Stimulated activated memory B cell treated with anti-CD40 and anti-IgM and Interleukin-4, amounts not matched to agents 10 μg/mL and 1 μg/mL and 100 μg/mL, for 72 hours (primary cell): ENCODE measurements at places on chromosomes 4 and X.

DNA sequence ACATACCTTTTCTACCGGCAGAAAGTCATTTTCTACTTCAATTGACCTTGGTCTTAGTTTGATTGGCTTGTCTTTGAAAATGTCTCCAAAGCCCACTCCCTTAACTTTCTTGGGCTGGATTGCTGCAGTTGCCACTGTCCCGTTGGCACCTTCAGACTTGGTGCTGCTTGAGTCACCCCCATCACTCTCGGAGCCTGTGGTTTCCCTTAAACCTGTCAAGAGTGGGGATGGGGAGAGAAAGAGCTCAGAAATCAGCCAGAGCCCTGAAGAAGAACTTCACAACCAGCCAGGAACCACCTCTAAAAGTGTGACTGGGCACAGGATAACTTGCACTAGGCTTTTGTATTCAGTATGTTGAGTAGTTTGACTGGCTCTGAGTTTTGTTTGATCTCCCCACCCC lies 168.5 kb upstream of the MAP3K15 start:
- no peak for ATAC-seq

DNA sequence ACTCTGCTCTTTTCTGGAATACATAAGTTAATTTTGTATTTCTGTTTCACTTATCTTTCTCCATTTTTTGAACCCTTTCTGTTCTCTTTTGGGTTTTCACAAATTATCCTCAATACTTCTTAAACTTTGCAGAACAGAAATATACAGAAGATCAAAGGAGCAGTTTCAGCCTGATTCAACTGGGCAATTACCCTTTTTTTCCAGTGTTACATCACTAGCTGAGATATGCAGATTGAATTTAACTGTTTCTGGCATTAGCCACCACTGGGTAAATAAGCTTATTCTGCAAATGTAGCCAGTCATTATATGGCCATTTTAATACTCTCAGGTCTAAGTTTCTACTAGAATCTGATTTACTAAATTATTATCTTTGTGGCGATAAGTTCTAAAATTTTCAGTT lies 66.9 kb upstream of the GRID2 start:
- no peak for ATAC-seq

GRCh38 chr4:59608466-59608865 lies 1591.7 kb upstream of the ADGRL3 start:
- ATAC-seq = no peak

DNA sequence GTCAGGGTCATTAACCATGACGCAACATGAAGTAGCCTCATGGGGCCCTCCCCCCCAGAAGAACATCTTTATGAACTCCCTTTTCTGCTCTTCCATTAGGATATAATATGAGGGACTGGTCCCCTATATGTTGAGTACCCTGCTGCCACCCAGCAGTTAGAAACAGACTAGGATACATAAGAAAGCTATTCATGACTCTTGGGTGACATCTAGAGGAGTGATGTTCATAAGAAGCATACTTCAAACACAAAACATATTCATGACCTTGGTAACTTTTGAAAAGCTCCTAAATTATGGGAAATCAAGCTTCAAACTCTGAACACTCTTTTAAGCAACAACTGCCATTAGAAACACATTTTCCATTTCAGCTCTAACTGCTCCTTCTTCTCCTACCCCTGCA lies 155.2 kb upstream of the SPIN4 start:
- no peak for ATAC-seq

GRCh38 chr4:39304651-39305050 lies 61.5 kb downstream of the RFC1 start:
- no peak for ATAC-seq

- ATAC-seq = no peak
Measured at GRCh38 chrX:39757971-39758370, 339.8 kb downstream of the BCOR start.

DNA sequence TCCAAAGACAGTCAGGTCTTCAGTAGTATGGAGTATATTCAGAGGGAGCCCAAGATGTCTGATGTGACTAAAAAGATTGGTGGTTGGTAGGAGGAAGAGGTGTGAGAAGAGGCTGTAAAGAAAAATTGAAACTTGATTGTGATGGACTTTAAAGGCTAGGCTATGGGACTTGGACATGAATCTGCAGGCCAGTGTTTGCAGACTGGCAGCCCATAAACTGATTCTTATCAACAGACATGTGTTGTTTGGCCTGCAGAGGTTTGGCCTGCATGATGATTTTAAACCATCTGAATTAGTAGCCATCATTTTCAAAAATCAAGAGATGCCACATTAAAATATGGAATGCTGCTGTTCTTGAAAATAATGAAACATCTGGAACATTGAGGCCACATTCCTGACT lies 5.4 kb upstream of the AR start:
- ATAC-seq = no peak

DNA sequence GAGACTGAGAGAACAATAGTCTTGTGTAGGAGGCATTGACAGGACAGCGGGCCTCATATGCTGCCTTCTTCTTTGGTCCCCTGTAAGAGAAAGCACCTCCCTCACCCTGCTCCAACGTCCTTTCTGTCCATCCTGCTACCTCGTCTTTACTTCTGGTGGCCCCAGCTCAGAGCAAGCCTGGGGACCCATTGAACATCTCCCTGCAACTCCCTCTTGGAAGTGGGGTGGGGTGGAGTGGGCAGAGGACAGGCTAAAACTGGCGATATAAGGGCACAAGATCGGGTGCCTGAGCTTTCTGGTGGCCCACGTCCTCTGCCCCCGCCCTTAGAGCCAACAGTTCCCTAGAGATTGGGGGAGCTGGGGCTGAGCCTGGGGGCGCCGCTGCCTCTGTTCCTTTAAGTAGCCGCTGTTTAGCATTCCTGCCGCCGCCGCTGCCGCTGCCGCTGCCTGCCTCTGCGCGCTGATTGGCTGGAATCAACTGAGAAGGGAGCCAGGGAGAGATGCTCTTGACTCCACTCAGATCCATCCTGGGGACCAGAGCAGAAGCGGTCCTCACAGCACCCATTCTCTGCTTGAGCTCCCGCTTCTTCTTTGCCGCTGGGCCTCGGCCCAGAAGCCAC lies at the start of gene DLG3:
DLG3 (plus strand) TSS at position 510 of the 620 bp plus-strand sequence. CDS start 367 bp downstream, outside the sequence.
- no peak for ATAC-seq

DNA sequence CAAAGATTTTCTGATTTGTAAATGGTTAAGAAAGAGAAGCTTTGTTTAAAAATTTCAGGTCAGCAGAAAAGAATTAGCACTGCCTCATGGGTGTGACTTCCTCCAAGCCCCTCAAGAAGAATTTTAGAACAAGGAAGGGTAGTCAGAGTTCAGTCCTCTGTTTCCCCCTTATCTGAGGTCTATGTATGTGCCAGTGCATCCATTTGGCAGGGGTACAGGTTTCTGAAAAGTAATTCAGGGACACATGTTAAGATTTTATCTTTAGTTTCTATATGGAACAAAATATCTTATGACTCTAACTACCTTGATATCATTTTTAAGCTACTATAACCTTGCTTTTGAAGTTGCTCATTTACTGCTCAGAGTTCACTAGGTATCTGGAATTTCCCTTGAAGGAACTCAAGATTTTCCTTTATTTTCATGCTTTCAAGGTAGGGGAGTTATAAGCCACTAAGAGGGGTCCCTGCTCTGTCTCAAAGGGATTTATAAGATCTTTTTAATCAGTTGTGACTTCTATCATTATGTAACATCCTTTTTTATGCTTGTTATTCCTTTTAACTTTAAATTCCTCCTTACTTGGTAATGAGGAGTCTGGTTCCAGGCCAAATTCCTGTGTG lies 24.4 kb upstream of the PLK4 start:
- no peak for ATAC-seq

DNA sequence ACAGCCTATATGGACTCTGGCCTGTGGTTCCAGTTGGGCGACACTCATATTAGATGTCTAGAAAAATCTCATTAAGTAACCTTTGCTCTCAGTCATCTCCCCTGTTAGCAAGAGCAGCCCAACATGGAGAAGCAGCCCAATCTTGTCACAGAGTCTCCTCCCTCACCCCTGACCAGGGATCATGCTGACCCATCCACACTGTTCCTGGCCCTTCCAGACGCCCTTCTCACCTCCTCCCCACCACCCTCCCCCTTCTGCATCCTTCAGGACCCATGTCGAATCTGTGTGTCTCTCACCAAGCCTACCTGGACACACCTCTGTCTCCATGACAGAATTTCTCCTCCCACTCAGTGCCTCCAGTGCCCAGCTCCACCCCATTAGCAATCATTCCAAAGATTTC lies 190.1 kb downstream of the STIM2 start:
- ATAC-seq = no peak

- no peak for ATAC-seq
Measured at GRCh38 chrX:39176105-39176504, 374.8 kb downstream of the MID1IP1 start.

DNA sequence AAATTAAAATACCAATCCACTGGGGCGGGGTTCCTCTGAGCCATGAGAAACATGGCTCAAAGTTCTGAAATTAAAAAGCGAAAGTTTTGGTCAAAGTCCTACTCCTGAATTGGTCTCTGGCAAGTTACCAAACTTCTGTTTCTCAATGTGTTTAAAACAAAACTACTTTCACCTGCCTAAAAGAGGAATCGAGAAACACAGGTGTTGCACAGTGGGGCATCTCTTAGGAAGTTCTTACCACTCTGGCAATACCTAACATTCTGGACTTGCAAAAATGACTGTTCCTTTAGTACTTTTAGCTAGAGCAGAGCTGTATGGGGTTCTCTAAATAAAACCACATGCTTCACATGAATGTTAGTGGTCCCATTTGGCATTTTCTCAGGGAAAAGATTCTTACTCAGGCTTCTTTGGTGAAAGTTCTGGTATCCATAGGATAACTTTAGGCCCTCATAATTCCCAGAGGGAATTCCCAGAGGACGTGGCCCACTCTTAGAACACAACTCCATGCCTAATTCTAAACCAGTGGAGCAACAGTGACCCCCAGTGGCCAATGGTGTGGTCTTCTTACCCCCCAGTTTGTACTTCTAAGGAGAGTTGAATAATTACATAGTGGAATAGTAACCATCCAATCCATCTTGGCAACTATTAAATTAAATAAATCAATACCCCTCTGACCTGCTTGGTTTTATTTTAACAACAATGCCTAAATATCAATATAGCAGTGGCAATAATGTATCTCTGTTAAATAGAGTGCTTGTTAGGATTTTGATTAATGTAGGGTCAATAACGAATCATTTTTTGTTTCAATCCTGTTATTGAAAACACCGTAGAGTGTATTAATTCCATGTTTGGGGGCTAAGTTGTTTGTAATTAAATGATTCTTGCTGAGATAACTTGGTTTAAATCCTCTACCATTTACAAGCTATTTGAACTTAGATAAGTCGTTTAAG lies 21.9 kb downstream of the BMP3 start:
- ATAC-seq = peak; percentile 98

DNA sequence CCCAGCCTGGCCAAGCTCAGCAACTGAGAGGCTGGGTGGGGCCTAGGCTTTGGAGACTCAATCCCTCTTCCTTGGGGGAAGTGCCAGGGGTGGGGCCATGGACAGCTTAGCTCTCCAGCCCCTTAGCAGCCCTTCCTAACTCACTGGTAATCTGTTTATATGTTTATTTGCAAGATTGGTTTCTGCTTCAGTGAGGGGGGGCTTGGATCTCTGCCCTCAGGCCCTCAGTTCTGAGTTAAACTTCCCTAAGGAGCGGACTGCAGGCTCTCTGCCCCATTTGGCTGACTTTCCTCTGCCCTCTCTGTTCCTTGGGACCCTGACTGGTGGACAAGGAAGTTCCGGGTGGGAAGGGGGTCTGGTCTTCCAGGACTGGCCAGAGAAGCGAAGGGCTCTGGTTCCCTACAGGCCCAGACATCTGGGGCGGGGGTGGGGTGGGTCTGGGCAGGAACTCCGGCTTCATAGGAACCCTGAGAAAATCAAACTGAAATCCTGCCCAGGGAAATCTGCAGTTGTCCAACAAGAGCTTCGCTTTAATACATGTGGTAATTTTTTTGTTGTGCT lies 51.4 kb downstream of the NALF2 start:
- no peak for ATAC-seq

DNA sequence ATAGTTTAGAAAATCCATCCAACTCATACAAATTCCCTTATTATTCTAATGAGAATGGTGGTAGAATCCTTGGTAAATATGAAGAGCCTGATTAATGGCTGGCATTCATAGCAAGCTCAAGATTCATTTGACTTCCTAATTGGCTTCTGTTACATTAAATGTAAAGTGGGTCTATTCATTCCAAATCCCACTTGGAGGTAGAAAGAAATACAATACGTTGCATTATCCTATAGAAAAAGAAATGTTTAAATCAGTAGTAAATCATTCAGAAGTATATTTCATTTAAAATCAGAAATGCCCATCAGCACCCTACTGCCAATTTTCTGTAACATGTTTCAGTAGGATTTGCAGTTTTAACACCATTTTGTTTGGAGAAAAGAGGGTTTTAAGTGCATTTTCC lies 6.7 kb downstream of the ADGRG4 start:
- ATAC-seq = no peak

- no peak for ATAC-seq
Measured at GRCh38 chr4:173405840-173406606, 7.1 kb upstream of the SCRG1 start.

- ATAC-seq = no peak
Measured at GRCh38 chrX:22021751-22022324, 10.3 kb upstream of the PHEX start.

- no peak for ATAC-seq
Measured at GRCh38 chrX:53086464-53086863, 4.3 kb downstream of the TSPYL2 start.

- no peak for ATAC-seq
Measured at GRCh38 chr4:105344141-105344540, 129.7 kb downstream of the PPA2 start.

GRCh38 chr4:136032391-136032790 lies 1499.9 kb downstream of the PCDH18 start:
- no peak for ATAC-seq
